ENCODE measurements at places on chromosomes 3 and 15.

DNA sequence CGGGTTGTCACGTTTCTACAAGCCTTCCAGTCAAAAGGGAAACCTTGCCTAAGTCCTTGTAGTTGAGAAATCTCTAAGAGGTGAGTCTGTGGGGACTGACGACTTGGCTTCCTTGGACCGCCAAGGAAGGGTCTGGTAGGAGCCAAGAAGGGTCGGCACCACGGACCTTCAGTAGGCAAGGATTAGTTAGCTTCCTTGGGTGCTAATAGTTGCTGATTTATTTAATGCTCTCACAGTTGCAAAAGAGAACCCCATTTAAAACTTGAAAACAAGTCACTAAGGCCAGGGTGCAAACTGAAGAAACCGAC is 361 bp upstream of the LCMT2 start:
- no peak for DNase-seq

- no peak for DNase-seq
These were observed 58.1 kb upstream of the P3H2 start for GRCh38 chr3:190178779-190179178.

- no peak for DNase-seq
These were observed 37.5 kb downstream of the SH3GL3 start for GRCh38 chr15:83484636-83485035.

DNA sequence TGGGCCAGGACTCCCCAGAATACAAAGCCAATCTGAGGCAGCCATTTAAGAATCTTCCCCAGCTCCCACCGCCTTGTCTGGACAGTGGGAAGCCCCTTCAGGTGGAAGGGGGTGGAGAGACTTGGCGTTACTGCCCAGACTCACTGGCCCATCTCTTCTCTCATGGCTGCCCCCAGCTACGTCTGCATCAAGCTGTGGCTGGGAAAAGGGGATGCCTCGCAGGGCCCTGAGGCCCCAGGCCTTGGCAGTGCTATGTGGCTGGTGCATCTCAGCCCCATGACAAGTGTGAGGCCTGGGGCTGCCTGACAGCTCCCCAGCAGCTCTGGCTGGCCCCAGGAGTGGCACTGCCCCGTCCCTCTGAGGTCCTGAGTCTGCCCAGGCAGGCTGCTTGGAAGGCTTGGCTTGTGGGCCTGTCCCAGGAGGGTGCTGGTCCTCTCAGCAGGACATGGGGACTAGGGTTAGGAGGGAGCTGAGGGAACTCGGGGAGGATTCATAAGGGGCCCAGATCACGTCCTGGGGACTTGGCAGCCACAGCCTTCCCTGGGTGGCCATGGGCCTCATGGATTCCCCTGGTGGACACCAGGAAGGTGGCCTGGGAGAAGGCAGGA is 20.2 kb upstream of the SLC41A3 start:
- DNase-seq: no peak

DNA sequence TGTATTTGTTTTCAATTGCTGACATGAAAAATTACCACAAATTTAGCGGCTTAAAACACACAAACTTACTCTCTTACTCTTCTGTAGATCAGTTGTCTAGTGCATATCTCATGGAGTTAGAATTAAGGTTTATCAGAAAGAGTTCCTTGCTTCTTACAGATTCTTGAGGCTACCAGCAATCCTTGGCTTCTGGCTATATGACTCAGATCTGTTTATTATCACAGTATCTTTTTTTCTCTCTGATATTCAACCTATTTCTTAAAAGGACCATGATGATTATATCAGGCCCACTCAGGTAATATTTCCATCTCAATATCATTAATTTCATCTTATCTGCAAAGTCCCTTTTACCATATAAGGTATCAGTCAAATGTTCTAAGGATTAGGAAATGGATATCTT is 263.5 kb upstream of the BCHE start:
- DNase-seq: no peak

DNA sequence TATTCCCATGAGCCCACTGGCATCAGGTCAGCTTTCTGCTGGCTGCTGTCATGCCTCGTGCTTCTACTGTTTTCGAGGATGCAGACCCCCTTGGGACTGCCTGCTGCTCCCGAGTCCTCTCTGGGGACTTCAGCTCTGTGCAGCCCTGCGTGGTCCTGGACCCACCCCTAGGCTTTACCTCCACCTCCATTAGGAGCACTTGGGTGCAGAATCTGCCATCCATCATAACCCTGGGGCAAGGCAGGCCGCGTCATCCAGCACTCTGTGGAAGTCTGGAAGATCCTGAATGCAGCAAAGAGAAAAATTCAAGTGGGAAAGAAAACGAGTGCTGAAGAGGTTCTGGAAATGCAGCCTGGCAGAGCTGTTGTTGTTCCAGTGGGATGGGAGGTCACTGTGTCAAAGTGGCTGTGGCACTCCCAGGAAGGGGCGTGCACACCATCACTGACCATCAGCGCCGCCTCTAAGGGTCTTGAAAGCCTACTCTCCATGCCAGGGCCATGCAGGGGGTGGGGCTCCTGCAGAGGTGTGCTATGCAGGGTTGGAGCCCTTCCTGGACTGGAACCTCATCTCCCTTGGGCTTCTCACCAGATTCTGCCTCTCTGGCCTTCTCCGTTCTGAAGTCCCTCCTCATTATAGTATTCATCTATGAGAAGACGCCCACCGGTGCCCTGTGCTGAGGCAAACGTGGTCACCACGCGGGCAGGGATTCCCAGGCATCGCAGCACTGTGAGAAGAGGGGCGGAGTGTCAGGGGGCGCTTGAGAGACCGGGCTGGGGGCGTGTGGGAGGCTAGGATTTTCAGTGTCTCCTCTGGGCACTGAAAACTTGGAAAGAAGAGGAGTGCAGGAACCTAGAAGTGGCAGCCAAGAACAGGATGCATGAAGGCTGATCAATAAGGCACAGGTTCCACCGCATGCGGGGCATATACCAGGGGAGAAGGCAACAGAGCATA is 12.5 kb downstream of the EPB42 start:
- DNase-seq: no peak

GRCh38 chr15:90000186-90001001 is 730 bp upstream of the ZNF710 start:
- DNase-seq: no peak

GRCh38 chr3:183468424-183468823 is 40.0 kb upstream of the MCF2L2 start:
- no peak for DNase-seq

- no peak for DNase-seq
These were observed 3.8 kb downstream of the BHLHE40 start for GRCh38 chr3:4982773-4983738.

DNA sequence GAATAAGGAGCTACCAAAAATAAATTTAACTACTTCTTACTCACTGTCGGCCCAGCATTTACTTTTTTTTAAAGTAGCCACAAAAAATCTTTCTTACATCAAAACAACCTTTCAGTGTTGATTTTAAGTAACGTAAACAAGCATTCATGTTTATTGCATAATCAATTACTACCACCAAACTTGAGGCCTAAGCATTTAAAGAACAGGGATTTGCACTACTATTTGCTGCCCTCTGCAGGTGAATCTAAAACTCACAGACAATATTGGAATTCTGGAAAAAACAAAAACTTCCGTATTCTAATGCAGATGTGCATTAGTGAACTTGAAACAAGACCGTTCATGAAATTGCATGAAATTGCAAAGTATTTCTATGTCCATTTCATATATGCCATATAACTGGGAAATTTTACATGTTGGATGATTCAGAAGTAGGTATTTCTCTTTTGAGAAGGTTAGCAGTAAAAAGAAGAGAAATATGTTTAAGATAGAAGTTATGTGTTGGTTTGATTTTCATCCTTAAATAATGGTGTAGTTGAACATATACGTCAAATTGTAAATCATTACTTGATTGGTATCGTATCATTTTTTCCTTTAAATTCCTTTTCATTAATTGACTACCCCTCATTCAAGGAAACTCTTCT is 55.6 kb downstream of the CGGBP1 start:
- DNase-seq: peak; percentile 20

- no peak for DNase-seq
These were observed 308.0 kb upstream of the THRB start for GRCh38 chr3:24802614-24803013.

DNA sequence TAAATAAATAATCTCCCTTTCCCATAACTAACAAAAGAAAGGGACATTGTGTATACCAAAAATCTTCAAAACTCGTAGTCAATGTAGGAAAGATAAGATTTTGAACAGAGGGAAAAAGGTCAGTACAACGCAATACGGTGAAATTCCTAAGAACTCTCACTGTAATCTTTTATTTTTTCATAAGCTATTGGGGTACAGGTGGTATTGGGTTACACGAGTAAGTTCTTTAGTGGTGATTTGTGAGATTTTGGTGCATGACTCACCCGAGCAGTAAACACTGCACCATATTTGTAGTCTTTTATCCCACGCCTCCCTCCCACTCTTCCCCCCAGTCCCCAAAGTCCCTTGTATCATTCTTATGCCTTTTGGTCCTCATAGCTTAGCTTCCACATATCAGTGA is 718.0 kb downstream of the TBL1XR1 start:
- no peak for DNase-seq

GRCh38 chr3:180290300-180290699 is 253.6 kb upstream of the PEX5L start:
- DNase-seq: no peak

- DNase-seq: no peak
These were observed 32.4 kb downstream of the PAK2 start for GRCh38 chr3:196772102-196772501.

DNA sequence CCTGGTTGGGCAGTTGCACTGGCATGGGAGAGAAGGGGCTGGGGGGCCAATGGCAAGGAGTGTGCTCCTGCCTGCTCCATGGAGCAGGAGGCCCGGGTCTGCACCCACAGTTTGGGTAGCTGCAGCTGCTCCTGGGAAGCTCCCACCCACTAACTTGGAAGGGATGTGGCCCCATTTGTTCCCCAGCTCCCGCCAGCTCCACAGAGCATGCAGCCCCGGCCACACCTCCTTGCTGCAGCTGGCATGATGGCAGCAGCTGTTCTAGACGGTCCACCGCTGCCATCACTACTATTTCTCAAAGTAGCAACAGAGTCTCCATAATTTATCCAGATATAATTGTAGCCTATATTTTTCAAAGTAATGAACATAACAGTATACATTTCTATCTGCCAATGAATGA is 65.8 kb downstream of the PIK3CB start:
- DNase-seq: no peak

DNA sequence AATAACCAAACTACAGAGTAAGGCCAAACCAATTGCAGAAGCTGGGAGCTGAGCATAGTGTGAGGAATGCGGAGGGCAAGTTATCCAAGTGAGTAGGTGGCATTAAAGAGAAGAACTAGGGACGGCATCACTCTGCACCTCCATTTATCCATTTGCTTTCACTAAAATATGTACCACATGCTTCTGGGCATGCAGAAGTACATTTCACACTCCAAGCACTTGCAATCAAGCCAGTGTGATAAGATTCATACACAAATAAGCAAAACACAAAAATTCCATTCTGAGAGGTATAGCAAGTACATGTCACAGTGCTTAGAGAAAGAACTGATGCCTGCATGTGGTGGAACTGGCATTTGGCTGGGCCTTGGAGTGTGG is 81.1 kb downstream of the CCNL1 start:
- DNase-seq: no peak

DNA sequence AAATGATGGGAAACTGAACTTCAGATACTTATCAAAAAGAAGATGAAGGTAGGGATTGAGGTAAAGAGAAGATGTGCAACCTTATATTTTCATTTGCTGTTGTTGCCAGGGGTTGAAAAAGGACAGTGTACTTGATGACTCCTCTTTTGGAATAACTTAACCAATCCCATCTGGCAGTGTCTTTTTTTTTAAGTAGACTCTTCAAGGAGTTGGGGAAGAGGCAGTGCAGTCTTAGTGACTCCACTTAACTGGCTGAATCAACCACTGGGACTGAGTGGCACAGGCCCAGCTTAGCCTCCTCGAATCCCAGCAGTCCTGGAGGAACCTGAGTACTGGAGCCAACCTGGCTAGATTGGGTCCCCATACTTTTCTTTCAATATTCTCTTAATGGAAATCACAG is 27.3 kb upstream of the FILIP1L start:
- no peak for DNase-seq

DNA sequence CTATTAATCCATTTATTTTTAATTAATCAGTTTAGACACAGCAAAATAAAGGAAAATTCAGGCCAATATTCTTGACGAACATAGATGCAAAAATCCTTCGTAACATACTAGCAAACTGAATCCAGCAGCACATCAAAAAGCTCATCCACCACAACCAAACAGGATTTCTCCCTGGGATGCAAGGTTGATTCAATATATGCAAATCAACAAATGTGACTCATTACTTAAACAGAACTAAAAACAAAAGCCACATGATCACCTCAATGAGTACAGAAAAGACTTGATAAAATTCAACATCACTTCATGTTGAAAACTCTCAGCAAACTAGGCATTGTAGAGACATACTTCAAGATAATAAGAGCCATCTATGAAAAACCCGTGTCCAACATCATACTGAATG is 364.1 kb upstream of the THBS1 start:
- no peak for DNase-seq

- DNase-seq: no peak
These were observed 421.7 kb downstream of the MCTP2 start for GRCh38 chr15:94653071-94653470.

- no peak for DNase-seq
These were observed 15.0 kb downstream of the PTH1R start for GRCh38 chr3:46892285-46893145.

DNA sequence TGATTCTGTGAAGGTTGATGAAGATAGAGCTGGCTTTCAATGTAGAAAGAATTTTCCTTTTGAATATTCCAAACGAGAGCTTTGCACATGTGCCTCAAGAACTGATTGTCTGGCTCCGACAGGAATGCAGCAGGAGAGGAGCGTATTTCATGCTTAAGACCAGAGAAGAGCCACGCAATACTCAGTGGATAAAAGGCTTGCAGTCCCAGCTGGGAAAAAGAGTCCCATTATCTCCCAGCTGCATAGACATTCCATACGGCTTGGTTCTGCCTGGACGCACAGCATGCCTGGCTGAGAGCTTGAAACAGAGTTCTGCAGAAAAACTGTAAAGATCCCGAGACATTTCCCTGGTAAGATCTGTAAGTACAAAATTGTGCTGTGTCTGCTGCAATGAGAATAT is at the start of gene CNTN6:
Gene CNTN6, plus strand, starts transcription at position 254 of the 400 bp plus-strand sequence. CDS start 54,985 bp downstream, outside the sequence.
- no peak for DNase-seq

Measured in SHP77 treated with DMSO at 0.1 percent for 48 hours (cell line).